SK-N-DZ (cell line): ENCODE measurements at places on chromosomes 16 and 17.

GRCh38 chr16:66886321-66886720 lies 6.0 kb downstream of the PDP2 start:
- no peak for DNase-seq

DNA sequence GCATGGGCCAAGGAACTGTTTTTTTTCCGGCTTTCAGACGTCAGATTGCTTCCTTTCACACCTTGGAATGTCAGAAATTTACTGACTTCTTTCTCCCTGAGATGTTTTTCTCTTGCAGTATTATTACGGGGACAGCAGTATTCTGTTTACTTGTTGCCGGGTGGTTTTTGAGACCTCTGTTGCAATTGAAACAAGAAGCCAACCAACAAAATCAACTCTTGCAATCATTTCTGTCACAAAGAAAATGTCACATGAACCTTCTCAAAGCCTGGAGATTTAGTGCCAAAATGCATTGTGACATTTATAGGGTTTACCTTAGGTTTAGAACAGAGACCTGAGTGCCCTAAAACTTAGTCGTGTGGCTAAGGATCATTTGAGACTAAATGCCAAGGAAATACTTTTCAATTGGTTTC lies 174.3 kb downstream of the MAP2K6 start:
- no peak for DNase-seq

GRCh38 chr17:49020609-49021008 lies 23.4 kb downstream of the IGF2BP1 start:
- no peak for DNase-seq

DNA sequence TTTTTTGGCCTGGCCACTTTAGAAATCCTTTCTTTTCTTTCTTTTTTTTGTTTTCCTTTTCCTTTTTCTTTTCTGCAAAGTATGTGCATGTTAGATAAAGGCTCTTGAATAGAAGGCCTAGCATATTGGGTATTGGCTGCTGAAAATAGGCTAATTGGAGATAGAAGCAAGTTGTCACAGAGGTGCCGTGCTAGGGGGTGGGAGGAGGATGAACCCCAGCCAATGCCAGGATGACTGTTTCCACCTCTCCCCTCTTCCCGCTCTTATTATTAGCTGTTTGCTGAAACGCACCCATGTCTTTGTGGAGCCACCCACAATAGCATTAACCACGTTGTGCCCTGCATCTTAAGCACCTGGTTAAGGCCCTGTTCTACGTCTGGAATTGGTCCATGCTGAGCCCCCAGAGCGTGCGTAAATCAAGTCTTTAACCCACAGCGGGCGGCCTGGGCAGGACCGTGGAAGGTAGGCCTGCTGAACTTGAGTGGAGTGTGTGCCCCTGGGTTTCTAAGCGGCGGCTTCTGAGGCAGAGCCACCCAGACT lies 123.6 kb downstream of the MSI2 start:
- no peak for DNase-seq

DNA sequence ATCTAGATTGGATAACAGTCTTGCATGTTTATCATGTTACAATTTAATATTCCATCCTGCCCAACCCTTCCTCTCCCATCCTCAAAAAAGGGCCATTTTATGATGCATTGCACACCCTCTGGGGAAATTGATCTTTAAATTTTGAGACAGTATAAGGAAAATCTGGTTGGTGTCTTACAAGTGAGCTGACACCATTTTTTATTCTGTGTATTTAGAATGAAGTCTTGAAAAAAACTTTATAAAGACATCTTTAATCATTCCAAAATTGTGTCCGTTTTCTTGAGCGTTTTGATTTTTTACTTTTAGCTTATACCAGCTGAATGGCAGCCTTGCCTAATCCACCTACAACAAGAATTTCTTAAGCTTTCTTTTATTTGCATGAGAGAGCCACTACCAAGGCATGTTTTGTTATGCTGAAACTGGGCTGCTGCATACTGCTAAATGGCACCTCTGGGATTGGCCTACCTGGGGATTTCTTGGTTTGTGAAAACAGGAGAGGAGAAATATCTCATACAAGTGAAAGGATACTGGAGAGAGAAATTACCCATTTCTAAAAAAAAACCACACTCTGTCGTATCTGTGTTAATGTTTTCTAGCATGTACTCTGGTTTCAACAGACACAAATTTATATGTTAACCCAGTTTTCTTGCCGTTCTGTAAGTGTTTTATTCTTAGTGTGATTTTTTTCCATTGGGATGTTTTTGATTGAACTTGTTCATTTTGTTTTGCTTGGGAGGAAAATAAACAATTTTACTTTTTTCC lies 52.2 kb downstream of the TUBD1 start:
- DNase-seq: no peak

DNA sequence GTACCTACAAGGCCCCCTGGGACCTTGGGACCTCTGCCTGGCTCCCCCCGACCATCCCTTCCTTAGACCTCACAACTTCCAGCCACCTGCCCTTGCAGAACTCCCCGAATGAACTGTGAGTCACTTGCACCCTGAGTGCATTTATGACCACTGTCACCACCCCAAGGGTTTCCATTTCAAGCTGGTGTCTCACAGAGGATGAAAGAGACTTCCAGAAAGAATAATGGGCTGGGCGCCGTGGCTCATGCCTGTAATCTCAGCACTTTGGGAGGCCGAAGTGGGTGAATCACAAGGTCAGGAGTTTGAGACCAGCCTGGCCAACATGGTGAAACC lies 124.5 kb upstream of the CIBAR2 start:
- no peak for DNase-seq

DNA sequence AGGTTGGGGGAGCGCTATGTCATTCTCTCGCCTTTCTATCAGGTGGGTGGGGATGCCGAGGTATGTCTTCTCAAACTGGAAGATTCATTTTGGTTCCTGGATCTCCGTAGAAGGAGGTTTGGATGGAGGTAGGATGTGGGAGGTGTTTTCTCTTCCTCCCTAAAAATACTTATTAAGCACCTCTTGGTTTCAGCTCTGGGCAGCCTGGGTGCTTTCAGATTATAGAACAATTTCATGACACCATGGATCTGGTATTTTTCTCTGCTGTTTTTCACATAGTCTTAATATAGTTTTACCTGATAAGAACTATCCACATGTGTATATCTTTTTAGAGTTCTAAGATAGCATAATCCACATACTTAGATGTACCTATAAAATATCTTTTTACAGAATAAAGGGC lies 92.9 kb downstream of the YPEL2 start:
- DNase-seq: no peak

- DNase-seq: no peak
These were observed 42.6 kb downstream of the CPNE2 start for GRCh38 chr16:57134982-57135381.

- DNase-seq: no peak
These were observed 21.5 kb downstream of the UBE2G1 start for GRCh38 chr17:4344926-4345325.

DNA sequence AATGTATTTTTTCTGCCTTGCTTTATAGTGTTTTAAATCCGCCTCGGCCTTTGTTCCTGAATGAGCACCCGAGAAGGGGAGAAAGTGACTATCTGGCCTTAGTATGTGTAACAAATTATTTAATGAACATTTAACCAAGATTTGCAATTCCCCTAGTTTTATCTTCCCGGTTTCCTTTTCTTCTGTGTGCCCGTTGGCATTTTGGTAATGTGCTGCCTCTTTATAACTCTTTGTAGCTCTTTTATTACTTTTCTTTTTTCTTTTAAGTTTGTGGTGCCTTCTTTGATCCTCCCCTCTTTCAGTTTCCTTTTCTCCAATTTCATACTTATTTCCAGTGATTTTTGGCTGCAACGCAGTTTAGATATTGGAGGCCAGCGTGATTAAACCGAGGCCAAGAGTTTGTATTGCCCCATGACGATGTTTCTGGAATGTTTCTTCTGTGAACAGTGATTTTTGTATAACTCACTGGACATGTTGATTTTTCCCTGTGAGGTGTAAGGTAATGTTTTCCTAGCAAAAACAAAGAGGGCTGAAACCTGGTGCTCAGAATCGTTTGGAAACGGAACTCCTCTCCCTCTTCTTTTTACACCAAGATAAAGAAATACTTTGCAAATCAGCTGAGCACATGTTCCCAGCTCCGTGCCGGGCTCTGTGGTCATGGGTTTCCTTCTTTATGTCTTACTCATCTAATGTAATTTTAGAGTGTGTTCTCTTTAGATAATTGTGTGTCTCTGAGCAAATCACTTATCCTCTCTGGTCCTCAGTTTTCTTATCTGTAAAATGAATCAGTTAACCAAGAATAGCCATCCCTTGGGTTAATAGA lies 344.3 kb downstream of the WWOX start:
- DNase-seq: no peak

- no peak for DNase-seq
These were observed 145.0 kb downstream of the SEC14L1 start for GRCh38 chr17:77285594-77286390.

DNA sequence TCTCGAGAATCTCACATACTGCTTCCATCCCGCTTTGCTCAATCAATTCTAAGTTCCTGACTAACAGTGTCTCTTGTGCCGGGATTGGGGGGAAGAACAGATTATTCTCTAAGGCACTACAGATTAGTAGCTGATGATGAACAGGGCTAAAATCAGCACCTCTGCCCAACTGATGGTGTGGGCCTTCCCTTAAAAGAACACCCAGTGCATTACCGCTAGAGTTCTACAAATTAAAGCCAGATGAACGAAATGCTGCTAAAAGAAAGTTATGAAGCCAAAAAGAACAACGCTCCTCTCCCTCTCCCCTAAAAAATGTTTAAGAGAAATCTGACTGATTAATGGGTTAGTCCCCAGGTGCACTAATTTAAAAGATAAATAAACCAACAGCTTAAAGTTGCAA lies 4.4 kb downstream of the CDC27 start:
- no peak for DNase-seq

GRCh38 chr16:86977076-86977676 lies 340.0 kb downstream of the C16orf95 start:
- DNase-seq: no peak

GRCh38 chr16:57972306-57972705 lies 1.4 kb upstream of the CNGB1 start:
- no peak for DNase-seq

GRCh38 chr17:40093580-40094201 lies 6.7 kb downstream of the NR1D1 start:
- DNase-seq: no peak

DNA sequence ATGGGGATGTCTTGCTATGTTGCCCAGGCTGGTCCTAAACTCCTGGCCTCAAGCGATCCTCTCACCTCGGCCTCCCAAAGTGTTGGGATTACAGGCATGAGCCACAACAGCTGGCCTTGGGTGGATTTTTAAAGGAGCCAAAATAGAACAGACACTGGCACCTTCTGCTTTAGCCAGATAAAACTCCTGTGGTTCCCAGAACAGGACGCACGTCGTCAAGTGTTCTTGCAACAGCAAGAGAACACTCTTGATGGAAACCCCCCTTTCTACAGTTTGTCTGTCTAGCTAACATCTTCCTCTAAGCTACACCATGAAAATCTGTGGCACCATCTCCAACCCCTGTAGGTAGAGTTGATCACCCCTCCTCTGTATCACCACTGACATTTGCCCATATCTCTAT lies 122.6 kb downstream of the NPIPB5 start:
- no peak for DNase-seq

DNA sequence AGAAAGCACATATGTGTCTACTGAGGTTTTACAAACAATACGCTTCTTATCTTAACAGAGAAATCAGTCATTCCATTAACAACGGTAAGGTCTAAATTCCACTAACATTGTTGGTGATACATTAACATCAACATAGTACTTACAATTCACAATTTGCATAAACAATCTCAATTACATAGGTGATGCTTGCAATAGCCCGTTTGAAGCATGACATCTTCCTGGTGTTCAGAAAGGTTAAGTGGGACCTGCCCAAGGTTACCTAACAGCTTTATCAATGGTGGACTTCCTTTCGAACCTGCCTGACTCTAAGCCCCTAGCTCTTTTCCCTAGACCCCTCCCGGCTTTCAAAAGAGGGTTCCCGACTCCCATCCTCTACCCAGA lies 699 bp downstream of the FAM222B start:
- no peak for DNase-seq
